Colonic mucosa (tissue), 4 donors: ENCODE measurements at places on chromosomes 16 and 17. TPM values are rescaled to one million over a fixed set of nuclear protein-coding genes. Genes with fewer than 3 reads are reported as not detected.

DNA sequence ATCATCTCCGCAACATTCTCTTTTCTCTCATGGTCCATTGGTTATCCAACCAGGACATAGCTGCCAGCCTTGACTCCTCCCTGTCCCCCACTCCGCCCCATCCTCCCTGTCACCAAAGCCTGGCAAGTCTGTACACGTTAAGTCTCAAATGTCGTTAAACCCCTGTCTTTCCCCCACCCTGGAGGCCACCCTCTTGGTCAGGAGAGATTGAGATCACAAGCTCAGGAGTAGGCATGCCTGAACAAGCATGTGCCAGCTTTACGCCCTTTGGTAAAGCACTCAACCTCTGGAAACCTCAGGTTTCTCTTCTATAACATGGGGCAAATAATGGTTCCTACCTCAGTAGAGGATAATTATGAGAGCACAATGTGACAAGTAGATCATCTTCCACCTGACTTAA is 38.1 kb upstream of the CCL1 start:
- no peak overlapping the region for H3K27ac ChIP-seq
- no peaks in the 10 kb centered on the region for H3K4me1 ChIP-seq
- H3K27me3 ChIP-seq: no peaks in the 10 kb centered on the region

DNA sequence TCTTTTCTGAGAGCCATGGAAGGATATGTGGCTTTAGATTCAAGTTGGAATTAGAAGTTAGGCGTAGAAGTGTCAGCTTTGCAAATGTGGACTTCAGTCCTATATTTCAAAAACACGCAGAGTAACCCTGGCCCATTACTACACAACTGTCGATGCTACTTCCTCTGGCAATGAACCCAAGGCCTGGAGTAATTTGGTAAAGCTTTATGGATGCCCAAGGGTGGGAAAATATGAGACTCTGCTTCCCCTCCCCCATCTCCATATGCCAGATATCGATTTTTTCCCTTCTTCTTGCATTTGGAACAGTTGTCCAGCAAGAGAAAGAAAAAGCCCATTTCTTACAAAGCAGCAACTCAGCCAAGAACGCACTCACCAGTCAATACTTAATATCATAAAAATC is 2.9 kb upstream of the MAP1LC3B start:
- no peaks in the 10 kb centered on the region for H3K27me3 ChIP-seq
- no peak for DNase-seq
- H3K4me1 ChIP-seq: peaks cover 22% of the 10 kb centered on the region
- H3K36me3 ChIP-seq: no peaks in the 10 kb centered on the region
- peak overlapping the region; percentile 95 for H3K27ac ChIP-seq
- no peak overlapping the region for H3K4me3 ChIP-seq

- DNase-seq: peak; percentile 67
- peak overlapping the region; percentile 94 for H3K27ac ChIP-seq
- no peaks in the 10 kb centered on the region for H3K27me3 ChIP-seq
- H3K4me1 ChIP-seq: no peaks in the 10 kb centered on the region
- no peaks in the 10 kb centered on the region for H3K36me3 ChIP-seq
These were observed 623 bp downstream of the MBTPS1 start for GRCh38 chr16:84115919-84116719.

GRCh38 chr16:83389751-83390150 is 418.0 kb upstream of the HSBP1 start:
- H3K27me3 ChIP-seq: no peaks in the 10 kb centered on the region
- no peaks in the 10 kb centered on the region for H3K4me1 ChIP-seq
- H3K4me3 ChIP-seq: no peak overlapping the region
- H3K27ac ChIP-seq: no peak overlapping the region
- H3K36me3 ChIP-seq: no peaks in the 10 kb centered on the region
- no peak for DNase-seq

- H3K27me3 ChIP-seq: no peaks in the 10 kb centered on the region
- H3K27ac ChIP-seq: no peak overlapping the region
- H3K4me1 ChIP-seq: peaks cover 10% of the 10 kb centered on the region
- no peak overlapping the region for H3K4me3 ChIP-seq
These were observed 26.2 kb upstream of the ZNF652 start for GRCh38 chr17:49388290-49388640.

GRCh38 chr17:76076146-76076764 is 1.7 kb downstream of the GALR2 start:
- H3K27me3 ChIP-seq: peaks cover 64% of the 10 kb centered on the region
- no peak overlapping the region for H3K4me3 ChIP-seq
- H3K36me3 ChIP-seq: no peaks in the 10 kb centered on the region
- no peak for DNase-seq
- peaks cover 28% of the 10 kb centered on the region for H3K4me1 ChIP-seq

GRCh38 chr16:10579965-10580882 is at the start of gene EMP2:
TSS of gene EMP2 (minus strand) at chr16:10580598. CDS start at chr16:10547617, 32,981 bp downstream.
- no peaks in the 10 kb centered on the region for H3K4me1 ChIP-seq
- H3K36me3 ChIP-seq: no peaks in the 10 kb centered on the region
- H3K27me3 ChIP-seq: no peaks in the 10 kb centered on the region
- DNase-seq: peak; percentile 88

DNA sequence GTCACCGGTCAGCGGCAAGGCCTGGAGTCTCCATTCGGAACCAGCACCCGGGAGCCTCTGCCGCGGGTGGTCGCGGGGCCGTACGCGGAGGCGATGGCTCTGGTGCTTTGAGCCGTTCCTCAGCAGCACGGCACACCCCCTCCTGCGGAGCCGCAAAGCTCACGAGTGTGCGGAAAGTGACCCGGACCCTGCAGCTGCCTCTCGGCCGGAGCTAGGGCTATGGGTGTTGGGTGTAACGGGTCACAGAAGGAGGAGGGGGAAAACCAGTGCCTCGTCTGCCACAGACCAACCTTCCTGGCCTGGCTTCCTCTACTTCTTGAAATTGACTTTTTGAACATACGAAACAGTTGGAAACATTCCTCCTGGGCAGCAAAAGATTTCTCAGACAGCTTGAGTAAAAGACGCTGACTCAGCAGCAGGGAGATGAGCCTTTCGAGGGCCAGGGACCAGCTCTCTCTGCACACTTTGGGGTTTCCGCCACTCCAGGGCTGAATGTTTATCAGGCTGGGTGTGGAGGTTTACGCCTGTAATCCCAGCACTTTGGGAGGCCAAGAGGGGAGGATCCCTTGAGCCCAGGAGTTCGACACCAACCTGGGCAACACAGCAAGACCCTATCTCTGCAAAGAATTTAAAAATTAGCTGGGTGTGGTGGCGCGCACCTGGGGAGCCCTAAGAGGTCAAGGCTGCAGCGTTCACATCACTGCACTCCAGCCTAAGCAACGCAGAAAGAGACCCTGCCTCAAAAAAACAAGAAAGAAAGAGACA is 26.4 kb upstream of the PITPNA start:
- no peaks in the 10 kb centered on the region for H3K27me3 ChIP-seq
- H3K4me1 ChIP-seq: peaks cover 30% of the 10 kb centered on the region
- no peak overlapping the region for H3K4me3 ChIP-seq
- H3K36me3 ChIP-seq: no peaks in the 10 kb centered on the region
- no peak overlapping the region for H3K27ac ChIP-seq
- no peak for DNase-seq

DNA sequence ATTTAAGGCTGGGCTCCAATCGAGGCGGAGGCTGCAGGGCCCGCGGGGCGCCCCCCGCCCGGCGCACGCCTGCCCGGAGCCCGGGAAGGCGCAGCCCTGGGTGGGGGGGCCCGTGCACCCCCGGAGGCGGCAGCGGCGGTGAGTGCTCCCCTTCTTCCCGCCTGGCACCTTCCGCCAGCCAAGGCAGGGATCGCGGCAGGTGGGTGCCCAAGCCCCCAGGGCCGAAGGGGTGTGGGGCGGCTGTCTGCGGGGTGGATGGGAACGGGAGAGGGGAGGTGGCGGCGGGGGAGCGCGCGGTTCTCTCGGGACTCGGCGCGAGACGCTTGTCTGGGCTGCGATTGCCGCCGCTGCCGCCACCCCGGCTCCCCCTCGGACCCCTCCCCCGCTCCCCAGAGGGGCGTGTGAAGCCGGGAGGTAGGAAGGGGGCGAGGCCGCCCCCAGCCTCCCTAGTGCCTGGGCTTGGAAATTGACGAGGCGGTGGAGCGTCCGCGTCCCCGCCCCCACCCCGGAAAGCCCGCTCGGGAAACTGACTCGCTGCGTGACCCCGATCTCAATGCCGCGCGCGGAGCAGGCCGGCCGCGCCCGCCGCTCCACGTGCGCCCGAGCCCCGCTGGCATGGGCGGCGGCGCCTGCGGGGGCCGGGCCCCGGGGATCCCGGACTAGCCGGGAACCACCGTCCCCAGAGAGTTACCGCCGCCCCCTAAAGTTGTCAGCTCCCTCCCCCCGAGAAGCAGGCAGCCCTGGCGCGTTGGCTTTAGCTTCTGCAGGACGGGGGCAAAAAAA is 231.5 kb downstream of the MRTFB start:
- H3K27ac ChIP-seq: no peak overlapping the region
- no peak for DNase-seq
- H3K4me3 ChIP-seq: peak overlapping the region; percentile 64
- H3K27me3 ChIP-seq: peaks cover 7% of the 10 kb centered on the region
- H3K36me3 ChIP-seq: no peaks in the 10 kb centered on the region

DNA sequence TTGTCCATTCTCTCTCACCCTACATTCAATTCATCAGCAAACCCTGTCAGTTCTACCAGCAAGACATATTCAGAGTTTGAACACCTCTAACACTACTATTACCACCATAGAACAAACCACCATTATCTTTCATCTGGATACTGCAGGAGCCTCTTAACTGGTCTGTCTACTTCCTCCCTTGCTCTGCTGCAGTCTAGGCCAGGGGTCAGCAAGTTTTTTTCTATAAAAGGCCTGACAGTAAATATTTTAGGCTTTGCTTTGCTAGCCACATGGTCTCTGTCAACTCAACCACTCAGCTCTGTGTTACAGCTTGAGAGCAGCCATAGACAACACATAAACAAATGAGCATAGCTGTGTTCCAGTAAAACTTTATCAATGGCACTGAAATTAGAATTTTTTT is 13.8 kb downstream of the KCTD19 start:
- no peak for DNase-seq
- H3K36me3 ChIP-seq: no peaks in the 10 kb centered on the region
- H3K4me1 ChIP-seq: no peaks in the 10 kb centered on the region
- no peak overlapping the region for H3K4me3 ChIP-seq

DNA sequence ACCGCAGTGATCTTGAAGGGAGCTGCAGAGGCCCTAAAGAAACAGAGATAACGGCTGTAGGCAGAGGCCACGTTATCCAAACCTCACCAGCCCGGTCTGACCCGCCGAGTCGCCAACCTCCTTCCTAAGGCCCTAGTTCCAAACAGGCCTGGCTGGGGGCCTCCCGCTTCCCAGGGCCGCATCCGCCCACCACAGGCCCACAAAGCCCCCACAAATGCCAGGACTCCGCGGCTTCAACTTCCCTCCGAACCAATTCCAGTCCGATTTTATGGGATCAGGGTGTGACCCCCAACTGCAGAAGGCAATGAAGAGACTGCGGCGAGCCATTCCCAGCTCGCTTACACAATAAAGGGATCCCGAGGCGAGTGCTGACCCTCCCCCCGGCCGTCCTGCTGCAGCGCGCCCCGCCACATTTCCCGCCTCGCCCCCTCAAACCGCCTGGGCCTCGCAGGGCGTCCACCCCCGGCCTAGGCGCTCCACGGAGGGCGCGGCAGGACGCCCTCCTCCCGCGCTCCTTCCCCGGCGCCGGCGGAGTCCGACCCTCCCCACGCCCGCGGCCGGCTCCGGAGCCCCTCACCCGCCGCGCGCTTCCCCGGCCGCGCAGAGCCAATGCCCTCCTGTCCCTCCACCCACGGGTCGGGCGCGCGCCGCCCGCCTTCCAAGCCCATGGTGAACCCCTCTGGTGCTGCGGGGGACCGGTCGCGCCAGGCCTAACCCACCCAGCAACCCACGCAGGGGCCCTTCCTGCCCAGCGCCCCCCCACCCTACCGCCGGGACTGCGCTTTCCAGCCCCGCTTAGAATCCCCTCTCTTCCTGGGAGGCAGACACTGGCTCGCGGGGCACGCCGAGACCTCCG is 926 bp downstream of the MYH10 start:
- H3K27ac ChIP-seq: no peak overlapping the region
- peaks cover 19% of the 10 kb centered on the region for H3K27me3 ChIP-seq
- H3K4me1 ChIP-seq: no peaks in the 10 kb centered on the region
- DNase-seq: peak; percentile 32
- H3K4me3 ChIP-seq: peak overlapping the region; percentile 95
- no peaks in the 10 kb centered on the region for H3K36me3 ChIP-seq

DNA sequence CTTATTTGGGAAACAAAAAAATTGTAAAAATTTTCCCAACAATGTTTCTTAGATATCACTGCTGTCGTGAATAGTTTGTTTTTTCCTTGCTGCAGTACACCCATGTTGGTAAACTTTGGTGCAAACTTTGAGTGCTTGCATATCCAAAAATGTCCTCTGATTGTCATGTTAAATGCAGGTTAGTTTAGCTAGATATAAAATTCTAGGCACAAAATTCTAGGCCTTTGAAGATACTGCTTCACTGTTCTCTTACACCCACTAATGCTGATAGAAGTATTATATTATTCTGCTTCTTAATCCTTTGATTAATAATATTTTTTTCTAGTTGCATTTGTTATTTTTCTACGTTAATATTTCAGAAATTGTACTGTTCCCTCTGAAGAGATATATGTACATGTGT is 16.1 kb downstream of the TOM1L1 start:
- H3K4me3 ChIP-seq: no peak overlapping the region
- no peaks in the 10 kb centered on the region for H3K27me3 ChIP-seq
- no peaks in the 10 kb centered on the region for H3K4me1 ChIP-seq
- H3K36me3 ChIP-seq: peaks cover 4% of the 10 kb centered on the region

ADAM11 gene
- 0.42 TPM for total RNA-seq

BANP gene
- total RNA-seq: 18.6 TPM

SOCS1 gene
- total RNA-seq: 3.2 TPM

WFDC1 gene
- 4.4 TPM for total RNA-seq

ZNF469 gene
- total RNA-seq: 0.40 TPM
